ENCODE measurements at places on chromosomes 4 and X.

- no peak for DNase-seq
Measured at GRCh38 chrX:145292218-145292617, 44.9 kb downstream of the SPANXN1 start.

DNA sequence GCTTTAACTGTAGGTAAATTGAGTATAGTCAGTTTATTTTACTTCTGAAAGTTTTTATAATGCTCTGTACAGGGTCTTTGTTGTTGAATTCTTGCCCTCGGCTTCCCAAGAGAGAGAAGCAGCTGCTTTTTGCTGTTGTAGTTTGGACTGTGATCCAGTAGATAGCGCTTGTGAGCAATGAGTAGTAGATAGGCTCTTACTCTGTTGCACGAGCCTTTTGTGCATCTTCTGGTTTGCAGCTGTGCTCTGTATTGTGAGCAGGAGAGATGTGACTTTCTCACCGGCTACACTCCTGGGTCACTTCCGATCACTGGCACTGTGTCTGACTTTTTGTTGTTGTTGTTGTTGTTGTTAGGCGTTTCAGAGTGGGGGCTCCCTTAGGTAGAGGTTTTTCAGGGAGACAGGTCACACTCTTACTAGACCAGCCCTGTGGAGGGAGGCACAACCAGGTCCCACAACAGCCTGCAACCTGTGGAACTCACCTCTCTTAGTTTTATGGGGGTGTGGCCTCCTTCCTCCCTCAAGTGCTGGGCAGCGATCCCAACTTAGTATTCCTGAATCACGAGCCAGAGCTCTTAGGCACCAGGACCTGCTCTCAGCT is 822.1 kb upstream of the GALNTL6 start:
- DNase-seq, result peak; percentile 27

DNA sequence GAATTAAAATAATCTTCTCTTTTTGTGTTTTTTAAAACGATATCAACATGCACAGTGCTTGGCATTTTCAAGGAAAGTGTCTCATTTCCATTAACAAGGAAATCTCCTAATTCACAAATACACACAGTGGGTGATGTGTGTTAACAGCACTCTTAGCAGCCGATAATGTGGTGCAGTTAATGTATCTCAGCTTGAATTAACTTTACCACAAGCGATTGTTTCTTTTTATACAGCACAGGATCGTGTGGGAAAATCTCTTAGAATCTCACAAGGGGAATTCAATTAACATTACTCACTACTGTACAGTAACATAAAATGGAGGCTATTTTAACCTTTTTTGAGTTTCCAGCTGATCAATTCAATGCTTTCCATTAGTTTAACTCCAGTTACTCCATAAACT is 1841.9 kb downstream of the STIM2 start:
- no peak for DNase-seq

DNA sequence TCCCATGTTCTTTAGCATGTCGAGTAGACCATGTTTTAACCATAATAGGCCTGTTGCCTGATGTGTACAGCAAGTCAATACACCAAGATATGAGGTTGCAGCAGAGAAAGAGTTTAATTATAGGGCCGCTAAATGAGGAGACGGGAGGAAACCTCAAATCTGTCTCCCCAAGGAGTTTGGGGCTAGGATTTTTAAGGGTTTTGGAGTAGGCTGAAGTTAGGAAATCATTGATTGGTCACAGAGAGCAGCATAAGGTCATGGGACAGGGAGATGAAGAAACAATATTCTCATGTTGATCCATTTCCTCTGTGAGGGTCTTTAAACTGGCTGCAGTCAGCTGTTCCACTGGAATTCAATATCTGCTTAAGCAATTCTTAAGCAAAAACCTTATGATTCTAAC is 160.2 kb upstream of the GALNT7 start:
- DNase-seq, result no peak

DNA sequence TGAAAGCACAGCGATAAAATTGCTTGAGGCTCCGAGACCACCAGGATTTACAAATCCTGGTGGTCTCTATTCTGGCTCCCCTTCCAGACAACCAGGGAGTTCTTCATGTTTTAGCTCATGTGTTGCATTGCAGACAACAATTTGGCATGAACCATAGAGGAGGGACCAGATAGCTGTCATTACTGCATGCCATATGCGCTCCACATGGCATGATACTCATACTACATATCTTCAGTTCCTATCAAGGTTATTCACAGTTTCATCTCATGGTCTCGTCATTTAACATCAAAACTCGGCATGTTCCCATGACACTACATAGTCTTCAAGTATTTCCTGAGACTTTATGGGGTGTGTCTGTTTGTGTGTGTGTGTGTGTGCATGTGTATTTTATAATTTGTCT is 220.3 kb downstream of the OR13H1 start:
- DNase-seq, result no peak

GRCh38 chr4:13865871-13866669 is 238.5 kb upstream of the BOD1L1 start:
- DNase-seq, result peak; percentile 42

GRCh38 chr4:9703391-9703790 is 78.0 kb upstream of the DRD5 start:
- DNase-seq, result no peak

GRCh38 chr4:138861135-138861534 is 154.4 kb upstream of the NOCT start:
- peak; percentile 43 for DNase-seq

DNA sequence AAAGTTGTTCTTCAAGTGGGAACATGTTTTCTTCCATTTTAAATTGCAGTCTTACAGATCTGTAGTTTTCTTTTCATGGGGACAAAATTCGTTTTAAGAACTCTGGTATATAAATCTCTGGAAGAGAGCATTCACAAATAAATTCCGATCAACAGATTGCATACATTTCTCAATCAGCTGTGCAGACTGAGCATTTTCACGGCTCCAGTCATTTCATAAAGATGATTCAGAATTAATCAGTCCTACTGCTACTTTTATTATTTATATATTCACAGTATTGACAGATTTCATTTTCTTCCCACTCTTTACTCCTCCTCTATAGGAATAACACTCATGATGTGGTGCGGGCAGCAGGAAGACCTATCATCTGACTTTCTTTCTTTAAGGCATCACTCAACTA is 534.9 kb upstream of the FTHL17 start:
- no peak for DNase-seq

GRCh38 chrX:672931-673330 is 42.3 kb downstream of the SHOX start:
- no peak for DNase-seq

DNA sequence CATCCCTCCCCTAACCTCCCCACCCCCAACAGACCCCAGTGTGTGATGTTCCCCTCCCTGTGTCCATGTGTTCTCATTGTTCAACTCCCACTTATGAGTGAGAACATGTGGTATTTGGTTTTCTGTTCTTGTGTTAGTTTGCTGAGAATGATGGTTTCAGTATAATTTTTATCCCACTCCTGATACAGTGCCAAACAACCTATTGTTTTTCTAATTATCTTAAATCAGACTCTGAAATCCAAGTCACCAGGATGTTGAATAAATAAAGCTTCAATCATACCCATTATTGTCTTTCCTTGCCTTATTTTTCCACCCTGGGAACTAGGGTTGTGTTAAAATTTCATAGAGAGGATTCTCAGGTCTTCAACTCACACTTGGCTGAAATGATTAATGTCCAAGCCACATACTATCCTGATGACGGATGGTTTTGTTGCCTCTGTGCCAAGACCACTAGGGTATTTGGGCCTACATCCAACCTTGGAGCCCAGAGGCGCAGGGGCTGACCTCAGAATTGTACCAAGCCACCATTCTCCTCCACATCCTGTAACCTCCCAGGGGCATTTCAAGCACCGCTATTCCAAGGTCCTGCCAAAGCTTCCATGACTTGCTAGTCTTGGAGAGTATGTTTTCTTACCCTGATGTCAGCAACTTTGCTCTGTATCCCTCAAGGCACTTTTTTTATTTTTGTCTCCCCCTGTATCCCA is 332.4 kb downstream of the ARHGAP24 start:
- no peak for DNase-seq

DNA sequence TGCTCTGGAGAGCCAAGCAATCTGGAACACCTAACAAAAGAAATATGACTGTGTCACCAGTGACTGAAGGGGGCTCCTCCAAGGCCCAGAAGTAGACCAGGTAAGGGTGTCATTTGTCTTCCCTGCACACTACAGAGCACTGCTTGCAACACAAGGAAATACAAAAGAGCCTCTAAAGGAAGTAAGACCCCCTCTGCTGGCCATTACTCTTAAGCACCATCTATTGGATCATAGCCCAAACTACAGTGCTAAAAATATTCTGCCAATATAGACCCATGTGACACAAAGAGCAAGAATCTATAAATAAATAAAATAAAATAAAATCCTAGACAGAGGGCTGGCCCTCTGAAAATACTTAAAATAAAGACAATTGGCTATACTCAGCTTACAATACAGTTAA is 528.7 kb downstream of the TMA16 start:
- DNase-seq, result peak; percentile 3
